ENCODE measurements at places on chromosomes 1 and 21.

GRCh38 chr1:201785291-201785690 lies 43.7 kb upstream of the IPO9 start:
- no peak for DNase-seq

- no peak for DNase-seq
Measured at GRCh38 chr1:214241060-214241459, 39.9 kb upstream of the SMYD2 start.

- DNase-seq: no peak
Measured at GRCh38 chr1:10890491-10891071, 94.1 kb upstream of the CASZ1 start.

DNA sequence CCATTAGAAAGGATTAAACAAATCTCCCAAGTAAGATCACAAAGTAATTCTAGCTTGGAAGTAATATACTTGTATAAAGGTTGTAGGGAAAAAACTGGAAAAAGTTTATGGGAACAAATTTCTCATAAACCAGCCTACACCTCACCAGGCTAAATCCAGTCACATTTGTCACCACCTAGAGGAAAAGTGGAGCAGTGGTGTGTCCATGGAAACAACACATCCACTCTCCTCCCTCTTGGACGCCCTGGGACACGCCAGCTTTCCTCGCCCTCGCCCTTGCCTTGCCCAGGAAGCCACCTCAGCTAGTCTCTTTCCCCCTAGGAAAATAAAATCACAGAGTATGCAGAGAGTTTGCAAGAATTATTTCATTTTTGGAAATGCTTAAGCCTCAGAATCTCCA lies 2.2 kb downstream of the PALMD start:
- DNase-seq: no peak

DNA sequence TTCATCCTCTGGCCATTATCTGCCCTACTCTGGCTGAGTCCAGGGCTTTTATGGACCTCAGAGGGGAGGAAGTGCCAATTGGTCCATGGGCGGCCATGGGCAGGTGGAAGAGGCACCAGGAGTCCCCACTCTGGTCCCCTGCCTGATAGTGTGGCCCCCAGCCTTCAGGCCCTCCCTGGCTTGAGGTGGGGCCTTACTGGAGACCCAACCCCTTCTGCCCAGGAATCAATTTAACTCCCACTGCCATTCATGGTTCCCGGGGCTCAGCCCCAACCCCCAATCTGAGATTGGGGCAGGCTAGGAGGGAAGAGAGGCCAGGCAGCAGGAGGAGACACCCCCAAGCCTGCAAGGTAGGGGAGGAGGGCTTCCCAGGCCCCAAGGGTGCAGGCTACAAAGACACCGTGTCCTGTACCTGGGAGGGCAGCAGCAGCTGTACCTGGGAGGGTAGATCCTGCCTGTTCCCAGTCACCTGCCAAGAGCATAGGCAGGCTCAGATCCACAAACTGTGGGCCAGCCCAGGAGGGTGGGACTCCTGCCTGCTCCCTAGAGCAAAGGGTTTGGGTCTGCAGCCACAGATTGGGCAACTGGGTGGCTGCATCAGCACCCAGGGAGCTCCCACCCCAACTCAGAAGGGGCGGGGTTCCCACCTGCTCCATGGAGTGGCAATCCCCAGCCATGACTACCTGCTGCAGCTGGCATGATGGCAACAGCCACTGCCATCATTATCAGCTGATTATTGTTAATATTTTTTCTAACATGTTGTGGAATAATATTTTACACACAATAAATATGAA lies 1044.1 kb upstream of the B3GALT2 start:
- DNase-seq: no peak

DNA sequence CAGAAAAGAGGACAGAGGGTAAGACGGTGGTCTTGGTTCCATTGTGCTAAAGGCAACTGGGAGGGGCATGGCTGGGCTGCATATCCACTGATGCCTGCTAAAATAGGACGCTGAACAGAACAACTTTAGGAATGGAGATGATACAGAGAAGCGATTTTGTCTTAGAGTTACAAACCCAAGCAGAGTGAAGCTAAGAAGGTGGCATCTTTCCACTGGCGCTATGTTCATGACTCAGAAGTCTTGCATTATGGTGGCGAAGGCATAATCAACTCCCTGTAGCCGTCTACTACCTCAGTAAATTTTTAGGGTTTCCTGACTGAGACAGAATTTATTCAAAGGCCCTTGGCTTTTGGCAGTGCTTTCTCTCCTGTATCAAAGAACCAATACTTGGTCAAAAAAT lies 57.3 kb downstream of the MEF2D start:
- DNase-seq: no peak

DNA sequence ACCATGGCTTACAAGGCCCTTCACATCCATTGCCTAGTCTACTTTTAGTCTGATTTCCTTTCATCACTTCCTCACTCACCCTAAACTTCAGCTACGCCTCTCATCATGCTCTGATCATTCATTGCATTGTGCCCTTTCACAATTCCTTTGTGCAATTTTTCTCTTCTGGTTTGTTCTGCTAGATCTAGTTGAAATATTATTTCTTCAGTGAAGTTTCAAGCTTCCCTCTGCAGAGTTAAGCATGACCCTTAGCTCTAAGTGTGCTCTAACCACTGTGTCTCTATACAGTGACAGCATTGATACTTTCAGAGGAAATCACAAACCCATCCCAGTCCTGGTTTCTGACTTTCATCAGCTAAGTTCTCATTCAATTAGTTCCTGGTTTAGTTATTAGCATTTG lies 166.1 kb downstream of the PLA2G4A start:
- no peak for DNase-seq

DNA sequence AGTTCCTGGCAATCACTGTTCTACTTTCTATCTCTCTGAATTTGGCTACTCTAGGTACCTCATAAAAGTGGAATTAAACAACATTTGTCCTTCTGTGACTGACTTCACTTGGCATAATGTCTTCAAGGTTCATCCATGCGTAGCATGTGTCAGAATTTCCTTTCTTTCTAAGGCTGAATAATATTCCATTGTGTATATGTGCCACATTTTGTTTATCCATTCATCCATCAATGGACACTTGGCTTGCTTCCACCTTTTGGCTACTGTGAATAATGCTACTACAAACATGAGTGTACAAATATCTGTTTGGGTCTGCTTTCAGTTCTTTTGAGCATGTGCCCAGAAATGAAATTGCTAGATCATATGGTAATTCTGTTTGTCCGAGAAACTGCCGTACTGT lies 14.7 kb downstream of the CACHD1 start:
- no peak for DNase-seq

DNA sequence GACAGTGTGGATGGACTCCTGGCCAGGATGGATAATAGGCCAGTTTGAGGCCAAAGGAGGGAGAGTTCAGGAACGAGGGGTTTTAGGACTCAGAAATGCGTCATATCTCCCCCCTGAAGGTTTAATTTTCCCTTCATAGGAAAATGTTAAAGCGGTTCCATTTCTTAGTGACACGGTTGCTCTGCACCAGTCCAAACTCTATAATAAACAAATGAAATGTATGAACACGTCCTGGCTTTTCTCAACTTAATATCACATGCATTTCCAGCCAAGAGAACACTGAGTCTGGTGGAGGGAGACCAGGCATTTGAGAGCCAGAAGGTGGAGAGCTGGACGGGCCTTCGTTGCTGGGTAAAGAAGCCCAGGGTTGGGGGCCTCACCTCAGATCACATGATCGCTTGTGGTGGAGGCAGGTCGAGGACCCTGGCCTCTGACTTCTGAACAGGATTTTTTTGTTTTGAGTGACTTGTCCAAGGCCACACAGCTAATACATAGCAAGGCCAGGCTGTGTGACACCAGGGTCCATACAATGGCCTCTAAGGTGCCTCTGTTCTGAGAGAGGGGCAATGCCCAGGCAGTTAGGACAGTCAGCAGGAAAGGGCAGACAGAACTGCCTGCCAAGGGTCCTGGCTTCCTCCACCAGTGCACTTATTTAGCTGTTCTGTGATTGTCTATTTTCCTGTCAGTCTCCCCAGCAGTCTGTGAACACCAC lies 11.4 kb downstream of the SLC1A7 start:
- no peak for DNase-seq

GRCh38 chr1:236100799-236101198 lies 35.9 kb upstream of the NID1 start:
- DNase-seq: no peak

DNA sequence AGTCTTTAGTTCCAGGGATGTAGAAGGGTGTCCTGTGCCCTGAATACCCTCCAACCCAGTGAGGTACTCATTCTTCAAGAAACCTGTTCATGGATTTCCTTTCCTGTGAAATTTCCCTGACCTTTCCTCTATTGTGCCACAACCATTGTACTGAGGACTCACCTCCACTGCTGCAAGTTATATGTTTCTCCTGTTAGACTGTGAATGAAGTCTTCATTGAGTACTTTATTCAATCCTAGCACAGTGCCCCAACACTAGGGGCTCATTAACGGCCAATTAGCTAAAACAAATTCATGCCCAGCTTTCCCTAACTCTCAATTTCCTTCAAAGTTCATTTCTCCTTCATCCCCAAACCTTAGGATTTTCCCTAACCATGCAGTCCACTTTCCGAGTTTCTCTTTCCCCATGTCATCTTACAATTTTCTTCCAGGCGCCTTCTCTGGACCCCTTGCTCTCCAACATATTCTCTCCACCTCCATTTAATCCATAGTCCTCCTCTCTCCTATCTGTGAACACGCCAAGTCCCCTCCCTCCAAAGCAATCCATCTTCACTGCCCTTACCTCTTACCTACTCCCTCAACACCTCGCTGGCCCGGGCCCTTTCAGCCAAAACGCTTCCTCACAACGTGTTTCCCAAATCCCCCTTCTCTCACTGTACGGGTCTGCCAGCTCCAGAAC lies 1.3 kb downstream of the TRIM33 start:
- DNase-seq: no peak

DNA sequence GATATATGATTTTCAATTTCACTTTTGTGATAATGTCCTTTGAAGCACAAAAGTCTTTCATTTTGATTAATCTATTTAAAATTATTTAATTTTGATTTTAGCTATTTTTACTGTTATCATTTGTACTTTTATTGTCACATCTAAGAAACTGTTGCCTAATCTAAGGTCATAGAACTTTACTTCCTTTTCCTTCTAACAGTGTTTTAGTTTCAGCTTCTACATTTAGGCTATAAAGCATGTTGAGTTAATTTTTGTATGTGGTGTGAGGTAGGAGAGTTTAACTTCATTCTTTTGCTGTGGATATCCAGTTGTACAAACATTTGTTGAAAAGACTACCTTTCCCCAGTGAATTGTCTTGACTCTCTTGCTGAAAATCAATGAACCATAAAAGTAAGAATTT lies 204.5 kb downstream of the TM2D1 start:
- DNase-seq: no peak

DNA sequence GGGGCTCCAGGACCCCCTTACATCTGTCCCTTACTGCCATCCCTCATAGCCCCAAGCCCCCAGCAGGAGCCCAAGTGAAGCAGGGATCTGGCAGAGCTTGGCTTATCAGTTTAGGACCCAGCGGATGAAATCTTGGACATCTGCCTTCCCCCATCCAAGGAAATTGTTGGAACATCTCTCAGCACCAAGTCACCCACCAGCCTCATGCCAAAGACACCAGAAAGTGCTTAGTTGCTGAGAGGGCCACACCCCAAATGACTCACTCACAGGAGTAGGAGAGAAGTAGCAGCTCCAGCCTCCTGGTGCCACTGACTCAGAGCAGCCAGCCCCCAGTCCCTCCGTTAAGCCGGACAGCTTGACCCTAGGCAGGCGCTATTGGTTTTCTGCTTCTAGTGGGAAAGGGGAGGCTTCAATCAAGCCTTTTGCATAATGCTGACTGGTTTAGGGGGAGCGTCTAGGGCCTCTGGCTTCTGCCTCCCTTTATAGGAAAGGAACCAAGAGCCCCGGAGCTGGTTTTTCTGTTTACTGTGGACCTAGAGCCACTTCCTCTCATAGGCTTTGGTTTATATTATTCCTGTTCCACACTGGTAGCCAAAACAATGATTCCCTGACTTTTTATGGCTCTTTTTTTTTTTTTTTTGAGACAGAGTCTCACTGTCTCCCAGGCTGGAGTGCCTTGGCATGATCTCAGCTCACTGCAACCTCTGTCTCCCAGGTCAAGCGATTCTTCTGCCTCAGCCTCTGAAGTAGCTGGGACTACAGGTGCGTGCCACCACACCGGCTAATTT lies 114.2 kb upstream of the IPO9 start:
- peak; percentile 55 for DNase-seq

- DNase-seq: no peak
Measured at GRCh38 chr1:25809929-25810328, 9.8 kb upstream of the MTFR1L start.

GRCh38 chr1:58869638-58870297 lies 85.9 kb upstream of the JUN start:
- no peak for DNase-seq

DNA sequence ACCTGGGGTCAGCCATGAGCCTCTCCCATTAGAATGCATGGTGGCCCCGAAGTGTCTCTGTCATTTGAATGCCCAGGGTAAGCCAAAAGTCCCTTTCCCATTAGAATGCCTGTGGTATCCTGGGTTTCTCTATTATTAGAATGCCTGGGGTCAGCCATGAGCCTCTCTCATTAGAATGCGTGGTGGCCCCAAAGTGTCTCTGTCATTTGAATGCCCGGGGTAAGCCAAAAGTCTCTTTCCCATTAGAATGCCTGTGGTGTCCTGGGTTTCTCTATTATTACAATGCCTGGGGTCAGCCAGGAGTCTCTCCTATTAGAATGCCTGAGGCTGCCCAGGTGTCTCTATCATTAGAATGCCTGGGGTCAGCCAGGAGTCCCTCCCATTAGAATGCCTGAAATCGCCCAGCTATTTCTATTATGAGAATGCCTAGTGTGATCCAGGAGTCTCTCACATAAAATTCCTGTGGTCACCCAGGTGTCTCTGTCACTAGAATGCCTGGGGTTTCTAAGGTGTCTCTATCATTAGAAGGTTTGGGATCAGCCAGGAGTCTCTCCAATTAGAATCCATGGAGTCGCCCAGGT lies 65.5 kb downstream of the RNF187 start:
- no peak for DNase-seq

DNA sequence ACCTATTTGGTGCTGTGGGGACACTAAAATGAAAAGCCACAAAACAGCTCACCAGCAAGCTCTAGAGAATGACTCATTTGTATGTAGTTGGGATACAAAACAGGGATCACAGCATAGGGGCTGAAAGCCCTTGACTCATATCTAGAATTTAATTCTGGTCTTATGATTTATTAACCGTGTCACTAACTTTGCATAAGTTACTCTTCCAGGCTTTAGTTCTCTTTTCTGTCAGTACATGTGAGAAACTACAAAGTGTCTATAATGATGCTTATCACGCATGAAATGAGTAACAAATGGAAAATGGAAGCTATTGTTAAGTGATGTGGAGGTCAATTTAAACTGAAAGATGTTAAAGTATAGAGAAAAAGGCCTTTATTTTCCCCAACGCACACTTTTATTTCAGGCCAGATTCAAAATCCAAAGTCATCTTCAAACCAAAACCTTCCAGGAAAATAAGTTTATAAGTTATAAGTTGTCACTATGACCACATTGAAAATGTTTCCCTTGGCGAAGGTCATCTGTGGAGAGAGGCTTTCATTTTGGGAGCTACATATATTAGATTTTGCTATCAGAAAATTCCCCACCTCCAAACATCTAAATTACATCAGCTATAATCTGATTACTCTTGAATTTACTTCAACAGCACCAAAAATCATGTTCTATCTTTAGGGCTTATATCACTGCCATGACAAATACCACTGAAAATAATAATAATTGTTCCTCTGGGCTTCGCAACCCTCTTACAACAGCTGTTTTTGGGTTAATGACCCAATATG lies 430.5 kb downstream of the MRPL39 start:
- no peak for DNase-seq

GRCh38 chr1:201423655-201424054 lies 2.1 kb upstream of the TNNI1 start:
- no peak for DNase-seq

- no peak for DNase-seq
Measured at GRCh38 chr1:67134695-67135094, at the start of gene C1orf141. C1orf141 (minus strand) TSS chr1:67134970; CDS start chr1:67127240, 7,730 bp downstream.
